ENCODE measurements at places on chromosomes 7 and 10.

DNA sequence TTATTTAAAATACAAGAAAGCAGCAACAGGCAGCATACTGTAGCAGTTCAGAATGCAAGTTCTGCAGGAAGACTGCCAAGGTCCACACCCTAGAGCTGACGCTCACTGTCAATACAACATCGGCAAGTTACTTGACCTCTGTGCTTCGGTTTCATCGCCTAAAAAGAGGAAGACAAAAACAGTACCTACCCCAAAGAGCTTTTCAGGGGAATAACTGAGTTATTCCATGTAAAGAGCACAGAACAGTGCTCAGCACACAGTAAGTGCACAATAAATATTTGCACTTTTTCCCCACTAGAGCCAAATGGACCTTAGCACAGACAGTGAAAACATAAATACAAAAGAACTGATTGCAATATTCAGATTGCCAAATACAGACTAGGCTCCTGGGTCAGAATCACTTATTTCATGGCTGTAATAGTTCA lies 88.6 kb downstream of the USP6NL start:
- DNase-seq, result no peak

GRCh38 chr7:155534691-155535090 lies 11.7 kb downstream of the CNPY1 start:
- DNase-seq, result no peak

- DNase-seq, result no peak
Measured at GRCh38 chr10:8778713-8779112, 724.2 kb downstream of the GATA3 start.

GRCh38 chr7:85030893-85031292 lies 156.0 kb downstream of the SEMA3D start:
- no peak for DNase-seq

GRCh38 chr7:28474640-28475039 lies 62.3 kb downstream of the CREB5 start:
- no peak for DNase-seq

- DNase-seq, result no peak
Measured at GRCh38 chr10:91537614-91538383, 95.1 kb downstream of the PPP1R3C start.

DNA sequence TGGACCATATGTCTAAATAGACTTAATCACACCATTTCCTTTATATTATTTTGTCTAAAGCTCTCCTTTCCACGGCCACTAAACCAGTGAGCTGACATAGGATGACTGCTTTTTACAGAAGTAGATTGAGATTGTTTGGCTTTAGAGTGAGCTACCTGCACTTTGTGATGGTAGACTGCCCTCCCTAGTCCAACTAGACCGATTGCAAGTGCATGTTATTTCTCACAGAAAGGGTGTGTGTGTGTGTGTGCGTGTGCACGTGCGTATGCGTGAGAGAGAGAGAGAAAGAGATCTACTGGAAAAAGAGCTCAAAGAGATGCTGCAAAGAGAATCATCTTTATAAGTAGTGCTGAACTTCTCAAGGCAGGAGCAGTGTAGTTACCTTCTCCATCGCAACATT lies 60.7 kb downstream of the VCL start:
- no peak for DNase-seq

GRCh38 chr7:135510592-135511183 lies 786 bp upstream of the CNOT4 start:
- no peak for DNase-seq

DNA sequence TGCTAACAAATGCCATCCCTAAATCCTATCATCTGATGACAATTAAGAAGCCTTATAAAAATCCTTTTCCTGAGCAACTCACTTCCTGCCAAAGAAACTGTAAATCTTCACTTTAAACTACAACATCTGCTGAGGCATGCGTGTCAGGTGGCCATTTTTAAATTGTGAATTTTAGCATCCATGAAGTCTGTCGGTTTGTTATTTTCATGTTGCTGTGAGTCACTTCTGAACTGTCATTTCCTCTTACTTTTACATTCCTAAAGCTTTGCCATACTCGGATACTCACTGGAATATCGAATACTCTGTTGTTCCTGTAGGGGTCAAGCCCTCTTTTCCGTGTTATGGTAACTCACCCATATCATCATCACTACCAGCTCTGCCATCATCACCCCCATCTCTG lies 34.3 kb upstream of the TMEM26 start:
- no peak for DNase-seq

- DNase-seq, result no peak
Measured at GRCh38 chr7:94374721-94375566, 19.8 kb upstream of the COL1A2 start.

GRCh38 chr7:134720091-134720935 lies 59.1 kb upstream of the CALD1 start:
- DNase-seq, result no peak

DNA sequence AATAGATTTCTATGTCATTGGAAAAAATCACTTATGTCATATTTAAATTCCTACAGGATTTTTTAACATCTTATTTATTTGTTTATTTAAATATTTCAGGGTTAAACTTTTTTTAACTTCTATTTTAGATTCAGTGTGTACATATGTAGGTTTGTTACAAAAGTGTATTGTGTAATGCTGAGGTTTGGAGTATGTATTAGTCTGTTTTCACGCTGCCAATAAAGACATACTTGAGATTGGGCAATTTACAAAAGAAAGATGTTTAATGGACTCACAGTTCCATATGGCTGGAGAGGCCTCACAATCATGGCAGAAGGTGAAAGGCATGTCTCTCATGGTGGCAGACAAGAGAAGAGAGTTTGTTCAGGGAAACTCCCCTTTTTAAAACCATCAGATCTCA lies 65.4 kb downstream of the MGAM2 start:
- DNase-seq, result no peak

- DNase-seq, result no peak
Measured at GRCh38 chr7:142111499-142111898, at the start of gene MGAM2. Gene MGAM2, plus strand, starts transcription at chr7:142111718. Its CDS starts 5,156 bp downstream, at chr7:142116874.

- DNase-seq, result no peak
Measured at GRCh38 chr10:74870191-74870590, 43.8 kb downstream of the KAT6B start.

- no peak for DNase-seq
Measured at GRCh38 chr7:81201188-81201587, 282.3 kb upstream of the SEMA3C start.

- no peak for DNase-seq
Measured at GRCh38 chr7:80372415-80372814, 139.4 kb downstream of the GNAT3 start.

DNA sequence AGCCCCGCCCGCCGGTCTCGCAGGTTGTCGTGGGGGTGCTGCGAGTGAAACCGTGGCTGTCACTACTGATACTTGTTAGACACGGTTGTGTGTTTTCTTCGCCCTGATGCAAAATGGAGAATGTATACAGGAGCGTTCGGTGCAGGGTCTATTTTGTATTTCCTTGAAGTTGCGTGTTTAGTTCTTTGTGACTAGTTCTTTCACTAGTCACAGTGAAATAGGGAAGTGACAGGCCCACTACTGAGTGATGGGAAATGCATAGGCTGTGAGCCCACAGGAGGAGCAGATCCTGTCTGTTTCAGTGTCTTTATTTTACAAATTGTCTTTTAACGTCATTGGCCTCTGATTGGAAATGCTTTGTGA lies 675 bp downstream of the ABRAXAS2 start:
- no peak for DNase-seq
